Thoracic aorta (tissue), 2 donors: ENCODE measurements at places on chromosomes 13 and 19. TPM values are rescaled to one million over a fixed set of nuclear protein-coding genes. Genes with fewer than 3 reads are reported as not detected.

Gene IZUMO2
- not detected for total RNA-seq

Gene PSG1
- not detected for total RNA-seq

Gene PNMA8B
- total RNA-seq, result 4.9 TPM

Gene KIR2DL3
- not detected for total RNA-seq

Gene NLRP5
- not detected for total RNA-seq

- no peak for DNase-seq
Observed at GRCh38 chr19:57031106-57031505, 88.7 kb upstream of the USP29 start.

GRCh38 chr19:14733574-14733973 lies 43.7 kb downstream of the ZNF333 start:
- DNase-seq, result no peak

DNA sequence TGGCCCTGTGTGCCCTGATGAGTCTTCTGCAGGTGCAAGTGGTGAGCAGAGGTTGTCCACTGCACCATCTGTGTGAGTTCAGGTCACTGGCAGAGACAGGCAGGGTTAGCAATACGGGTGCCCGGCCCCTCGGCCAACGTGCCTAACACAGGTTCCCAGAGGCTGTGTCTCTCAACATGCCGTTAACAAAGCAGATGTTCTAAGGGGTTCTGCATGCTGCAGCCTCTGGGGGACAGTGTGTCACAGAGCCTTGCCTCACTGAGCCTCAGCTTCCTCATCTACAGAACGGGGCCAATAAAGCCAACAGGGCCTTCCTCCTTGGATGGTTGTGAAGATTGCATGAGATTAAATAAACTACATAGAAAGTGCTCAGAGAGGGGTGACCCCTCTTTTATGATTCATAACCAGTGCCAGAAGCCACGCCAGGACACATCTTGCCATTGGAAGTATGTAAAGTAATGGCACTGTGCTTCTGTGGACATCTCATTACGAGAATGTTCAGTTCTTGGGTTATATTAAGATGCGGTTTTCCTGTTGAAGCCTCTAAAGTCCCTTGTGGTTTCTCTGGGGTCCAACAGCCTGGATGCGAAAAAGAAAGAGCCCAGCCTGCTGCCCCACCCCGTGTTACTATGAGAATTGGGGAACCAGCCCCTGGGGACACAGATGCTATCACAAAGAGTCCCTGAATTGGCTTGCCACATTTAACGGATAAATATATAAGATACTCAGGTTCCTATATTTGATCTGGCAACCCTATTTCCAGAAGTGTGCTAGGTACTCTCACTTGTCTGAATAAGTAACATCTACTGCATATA lies 11.2 kb upstream of the ARHGEF18 start:
- no peak for DNase-seq

DNA sequence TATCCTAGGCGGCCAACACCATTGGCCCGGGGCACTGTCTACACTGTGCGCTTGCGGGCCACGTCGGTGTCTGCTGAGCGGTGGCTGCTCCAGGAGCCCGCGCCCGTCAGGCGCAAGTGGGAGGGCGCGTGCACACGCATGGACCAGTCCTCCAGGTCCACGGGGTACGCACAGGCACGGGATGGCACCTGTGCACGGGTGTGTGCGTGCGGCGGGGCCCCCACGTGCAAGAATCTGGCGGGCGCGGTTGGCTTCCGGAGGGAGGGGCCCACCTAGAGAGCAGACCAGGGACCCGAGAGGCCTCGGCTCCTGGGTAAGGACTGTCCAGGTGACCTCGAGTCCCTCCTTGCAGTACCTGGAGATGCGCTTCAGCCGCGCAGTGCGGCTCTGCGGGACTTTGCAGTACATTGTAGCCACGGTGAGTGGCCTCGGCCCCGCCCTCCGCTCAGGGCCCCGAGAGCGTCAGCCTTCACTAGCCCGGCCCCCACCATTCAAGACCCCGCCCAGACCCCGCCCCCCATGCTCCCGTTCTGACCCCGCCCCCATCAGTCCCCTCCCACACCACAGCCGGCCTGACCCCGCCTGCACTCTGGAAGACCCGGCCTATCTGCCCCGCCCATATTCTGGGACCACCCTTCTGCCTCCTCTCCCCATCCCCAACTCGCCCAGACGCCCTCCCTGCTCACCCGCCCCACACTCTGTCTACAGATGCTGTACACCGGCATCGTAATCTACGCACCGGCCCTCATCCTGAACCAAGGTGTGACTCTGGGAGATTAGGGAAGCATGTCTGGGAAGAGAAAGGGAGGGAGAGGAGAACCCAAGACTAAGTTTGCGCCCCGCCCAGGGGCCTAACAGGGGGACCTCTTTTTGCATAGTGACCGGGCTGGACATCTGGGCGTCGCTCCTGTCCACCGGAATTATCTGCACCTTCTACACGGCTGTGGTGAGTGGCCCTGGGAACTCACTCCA lies 2.3 kb downstream of the SLC5A5 start:
- no peak for DNase-seq

DNA sequence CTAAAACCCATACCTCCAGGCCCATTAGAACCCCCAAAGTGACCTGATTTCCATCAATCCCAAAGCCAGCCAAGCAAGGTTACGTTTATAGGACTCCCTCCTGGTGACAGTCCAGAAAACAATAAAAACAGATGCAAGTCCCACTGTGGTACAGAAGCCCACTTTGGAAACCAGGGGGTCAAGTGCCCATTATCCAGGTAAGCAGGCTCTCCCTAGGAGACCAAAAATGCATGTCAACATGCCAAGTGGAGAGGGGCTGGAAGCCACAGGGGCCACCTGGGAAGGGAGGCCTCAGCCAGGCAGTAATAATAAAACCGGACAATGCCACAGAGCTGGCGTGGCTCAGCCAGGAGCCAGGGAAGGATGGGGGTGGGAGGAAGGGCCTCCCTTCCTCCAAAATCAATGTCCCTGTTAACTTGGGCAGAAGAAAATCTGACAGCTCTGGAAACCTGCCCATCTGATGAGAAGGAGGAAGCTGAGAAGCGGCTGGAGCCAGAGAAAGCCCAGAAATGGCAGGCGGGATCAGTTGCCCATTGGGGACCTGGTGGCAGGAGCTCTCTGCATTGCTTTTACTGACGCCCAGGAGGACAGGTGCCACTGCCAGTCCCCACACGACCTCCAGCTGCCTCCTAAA lies 160.4 kb downstream of the ZIC5 start:
- no peak for DNase-seq

DNA sequence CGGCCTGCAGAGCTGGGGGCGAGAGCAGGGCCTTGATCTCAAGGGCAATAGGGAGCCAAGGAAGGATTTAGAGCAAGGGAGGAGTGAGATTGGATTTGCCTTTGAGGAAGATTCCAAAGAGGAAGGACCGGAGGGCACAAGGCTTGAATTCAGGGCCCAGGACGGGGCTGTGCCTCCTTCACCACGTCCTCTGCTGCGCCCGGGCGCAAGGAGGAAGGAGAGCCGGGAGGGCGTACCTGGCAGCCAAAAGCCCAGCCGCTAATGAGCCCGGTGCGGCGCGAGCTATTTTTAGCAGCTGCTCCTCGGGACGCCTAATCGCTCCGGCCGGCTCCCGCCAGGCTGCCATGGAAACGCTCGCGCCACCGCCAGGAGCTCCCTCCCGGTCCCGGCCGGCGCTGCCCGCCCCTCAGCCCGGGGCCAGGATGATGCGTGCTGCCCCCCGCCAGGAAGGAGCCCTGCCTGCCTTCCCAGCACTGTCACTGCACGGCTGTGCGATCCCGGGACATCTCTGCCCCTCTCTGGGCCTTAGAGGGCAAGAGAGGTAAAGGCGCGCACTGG lies 31.3 kb downstream of the TINCR start:
- DNase-seq, result no peak

DNA sequence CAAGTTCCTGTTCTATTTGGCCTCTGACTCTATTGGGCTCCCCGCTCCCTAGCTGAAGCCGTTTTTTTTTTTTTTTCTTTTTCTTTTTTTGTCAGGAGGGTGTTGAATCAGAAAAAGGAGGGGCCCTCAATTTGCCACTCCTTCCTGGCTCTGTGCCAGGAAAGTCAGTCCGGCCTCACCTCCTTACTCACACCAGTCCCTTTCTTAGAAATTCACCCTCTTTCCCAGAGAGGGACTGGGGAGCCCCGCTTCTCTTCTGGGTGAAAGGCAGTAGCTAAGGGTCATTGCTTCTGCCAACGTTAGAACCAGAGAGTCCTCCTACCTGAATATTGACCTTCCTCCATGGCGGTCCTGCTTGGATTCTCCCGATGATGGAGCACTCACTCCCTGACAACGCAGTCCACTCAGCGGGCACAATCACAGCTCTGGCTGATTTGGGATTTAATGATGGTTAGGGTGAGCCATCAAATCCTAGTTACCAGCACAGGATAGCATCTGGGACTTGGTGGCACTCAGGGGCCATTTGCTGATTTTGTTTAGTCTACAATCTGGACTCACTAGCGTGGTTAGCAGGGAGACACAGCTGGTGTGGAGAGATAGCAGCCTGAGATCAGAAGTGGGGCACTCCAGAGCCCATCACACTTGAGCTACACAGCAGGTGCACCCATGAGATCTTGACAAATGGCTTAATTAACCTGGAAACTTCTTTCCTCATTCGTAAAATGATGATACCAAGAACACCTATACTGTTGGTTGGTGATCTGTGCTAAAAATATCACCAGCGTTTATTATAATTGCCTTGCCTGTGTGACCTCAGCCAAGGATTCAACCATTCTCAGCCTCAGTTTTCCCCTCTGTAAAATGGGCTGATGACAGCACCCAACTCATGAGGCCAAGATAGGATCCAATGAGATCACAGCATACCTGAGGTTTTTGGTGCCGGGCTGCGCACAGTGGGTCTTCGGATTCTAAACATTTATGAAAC lies 2.2 kb downstream of the FCER2 start:
- no peak for DNase-seq

- DNase-seq, result no peak
Observed at GRCh38 chr19:36113894-36114720, 568 bp downstream of the POLR2I start.
